Tibial artery (tissue), 4 donors: ENCODE measurements at places on chromosomes 11 and 22.

DNA sequence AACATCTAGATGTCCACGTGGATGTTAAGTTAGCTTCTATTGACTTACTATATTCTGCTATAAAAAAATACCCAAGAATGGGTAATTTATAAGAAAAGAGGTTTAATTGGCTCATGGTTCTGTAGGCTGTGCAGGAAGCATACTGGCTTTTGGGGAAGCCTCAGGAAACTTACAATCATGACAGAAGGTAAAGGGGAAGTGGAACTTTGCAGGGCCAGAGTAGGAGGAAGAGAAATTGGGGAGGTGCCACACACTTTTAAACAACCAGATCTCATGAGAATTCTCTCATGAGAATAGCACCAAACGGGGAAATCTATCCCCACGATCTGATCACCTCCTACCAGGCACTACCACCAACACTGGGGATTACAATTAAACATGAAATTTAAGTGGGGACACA is 689.3 kb downstream of the METTL15 start:
- DNase-seq: no peak

DNA sequence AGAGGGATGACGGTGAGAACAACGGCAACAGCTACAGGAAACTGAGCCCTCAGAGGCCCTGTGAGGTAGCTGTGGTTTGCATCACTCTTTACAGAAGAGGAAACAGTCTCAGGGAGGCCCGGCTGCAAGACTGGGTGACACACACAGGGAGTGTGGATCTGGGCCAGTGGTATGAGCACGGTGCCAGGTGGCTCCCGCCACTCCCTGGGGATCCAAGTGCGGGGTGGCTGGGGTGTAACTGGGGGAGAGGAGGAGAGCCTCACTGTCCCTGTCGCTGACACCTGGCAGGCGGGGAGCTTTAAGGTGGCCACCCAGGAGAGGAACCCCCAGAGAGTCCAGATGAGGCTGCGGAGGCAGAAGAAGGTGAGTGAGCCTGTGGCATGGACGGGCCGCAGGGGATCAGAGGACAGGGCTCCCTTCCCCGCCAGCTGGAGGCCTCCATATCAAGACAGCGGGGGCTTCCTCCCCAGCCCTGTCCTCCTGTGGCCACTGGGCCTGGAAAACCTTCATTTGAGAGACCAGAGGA is 5.6 kb downstream of the RGL4 start:
- DNase-seq: no peak

GRCh38 chr11:45546366-45546765 is 119.1 kb downstream of the CHST1 start:
- no peak for DNase-seq

DNA sequence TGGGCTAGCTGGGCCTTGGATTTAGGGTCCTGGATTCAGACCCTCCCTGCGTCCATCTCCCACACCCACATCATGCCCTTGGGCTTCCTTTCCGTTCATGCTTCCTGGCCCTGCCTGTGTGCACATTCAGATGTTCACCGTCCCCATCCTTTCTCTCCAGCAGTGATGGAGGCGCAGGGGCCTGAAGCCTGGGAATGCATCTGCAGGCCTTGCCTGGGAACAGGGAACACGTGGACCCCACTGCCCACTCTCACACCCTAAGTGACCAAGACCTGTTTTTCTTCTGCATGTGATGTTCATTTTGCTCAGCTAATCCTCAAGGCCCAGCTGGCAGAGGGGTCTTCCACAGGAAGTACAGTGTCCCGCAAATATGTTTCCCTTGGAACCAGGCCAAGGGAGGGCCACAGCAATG is 91.6 kb upstream of the PARVA start:
- no peak for DNase-seq

GRCh38 chr11:128424851-128425285 is 162.5 kb downstream of the ETS1 start:
- DNase-seq: peak; percentile 71

DNA sequence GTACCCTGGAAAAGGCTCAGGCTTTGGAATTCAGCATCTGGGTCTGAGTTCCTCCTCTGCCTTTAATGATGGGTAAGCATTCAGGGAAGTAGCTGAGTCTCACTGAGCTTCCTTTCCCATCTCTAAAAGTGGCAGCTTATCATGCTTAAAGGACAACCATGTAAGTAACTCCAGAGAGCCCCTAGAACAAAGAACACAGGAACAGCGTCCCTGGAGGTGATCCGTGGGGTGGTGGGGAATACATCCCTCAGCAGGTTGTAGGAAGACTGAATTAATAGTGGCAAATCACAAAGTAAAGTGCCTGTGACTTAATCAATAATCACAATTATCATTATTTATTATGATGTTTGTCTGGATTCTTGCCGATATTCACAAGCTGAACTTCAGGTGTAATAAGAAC is 114.7 kb upstream of the ISX start:
- DNase-seq: no peak

GRCh38 chr11:130431331-130431773 is 2.9 kb upstream of the ADAMTS8 start:
- DNase-seq: peak; percentile 83

- no peak for DNase-seq
These were observed 405 bp downstream of the SFI1 start for GRCh38 chr22:31496735-31497146.

- no peak for DNase-seq
These were observed 28.9 kb downstream of the CLMP start for GRCh38 chr11:123166071-123166559.

DNA sequence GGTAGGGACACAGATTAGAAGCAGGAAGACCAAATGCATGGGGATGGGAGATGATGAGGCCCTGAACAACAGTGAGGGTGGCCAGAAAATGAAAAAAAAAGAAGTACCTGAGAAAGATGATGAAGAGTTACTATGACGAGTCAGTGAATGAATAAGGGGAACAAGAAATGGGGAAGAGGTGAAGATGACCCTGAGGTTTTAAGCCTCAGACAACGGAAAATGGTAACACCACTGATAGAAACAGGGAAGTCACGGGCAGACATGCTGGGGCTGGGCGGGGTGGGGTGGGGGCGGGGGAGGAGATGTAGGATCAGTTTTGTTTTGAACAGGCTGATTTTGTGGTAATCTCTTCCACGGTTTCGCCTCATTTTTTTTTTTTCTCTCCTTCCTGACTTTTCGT is 205.1 kb upstream of the CADM1 start:
- no peak for DNase-seq

DNA sequence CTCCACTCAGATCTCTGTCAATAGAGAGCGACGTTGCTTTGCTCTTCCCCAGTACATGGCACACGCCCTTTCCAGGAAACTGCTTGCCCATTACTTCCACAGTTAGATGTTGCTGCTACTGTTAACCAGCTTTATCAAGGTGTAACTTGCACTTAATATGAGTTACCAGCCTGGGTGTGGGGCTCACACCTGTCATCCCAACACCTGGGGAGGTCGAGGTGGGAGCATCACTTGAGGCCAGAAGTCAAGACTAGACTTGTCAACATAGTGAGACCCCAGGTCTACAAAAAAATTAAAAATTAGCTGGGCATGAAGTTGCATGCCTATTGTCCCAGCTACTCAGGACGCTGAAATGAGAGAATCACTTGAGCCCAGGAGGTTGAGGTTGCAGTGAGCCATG is 177.1 kb upstream of the B3GAT1 start:
- no peak for DNase-seq

GRCh38 chr11:19832086-19832750 is 119.6 kb downstream of the NAV2 start:
- no peak for DNase-seq

- DNase-seq: no peak
These were observed 7.0 kb downstream of the RELA start for GRCh38 chr11:65655570-65656332.

- DNase-seq: no peak
These were observed 627 bp downstream of the GTF2H1 start for GRCh38 chr11:18322818-18323570.

GRCh38 chr22:27798511-27799014 is 3.0 kb downstream of the MN1 start:
- DNase-seq: no peak

GRCh38 chr11:43546561-43547429 is 133.7 kb upstream of the HSD17B12 start:
- DNase-seq: no peak

GRCh38 chr11:57288771-57289579 is 35.8 kb downstream of the TNKS1BP1 start:
- no peak for DNase-seq

- DNase-seq: peak; percentile 78
These were observed 45.0 kb downstream of the OR4D9 start for GRCh38 chr11:59556115-59556916.

DNA sequence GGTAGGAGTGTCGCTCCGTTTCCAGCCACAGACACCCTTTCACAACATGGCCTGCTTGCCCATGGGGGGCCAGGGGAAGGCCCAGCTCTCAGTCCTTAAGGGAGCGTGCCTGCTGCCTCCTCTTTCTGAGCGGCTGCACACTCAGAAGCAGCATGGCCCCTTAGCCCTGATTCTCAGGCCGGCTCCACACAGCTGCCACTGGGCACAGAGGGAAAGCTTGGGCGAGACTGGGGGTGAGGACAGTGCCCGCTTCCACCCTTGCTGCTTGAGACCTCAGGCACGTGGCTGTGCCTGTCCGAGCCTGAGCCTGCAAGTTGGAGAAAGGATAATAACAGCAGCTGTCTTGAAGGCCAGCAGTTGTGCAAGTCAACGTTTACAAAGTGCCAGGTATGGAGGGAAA is 416.3 kb downstream of the SHANK2 start:
- DNase-seq: no peak

- peak; percentile 64 for DNase-seq
These were observed 22.0 kb upstream of the TLCD5 start for GRCh38 chr11:120303004-120303637.

- no peak for DNase-seq
These were observed 53.3 kb downstream of the NCAM1 start for GRCh38 chr11:113014262-113015097.

GRCh38 chr11:121421149-121421901 is 30.8 kb upstream of the SORL1 start:
- DNase-seq: no peak

- no peak for DNase-seq
These were observed 9.4 kb upstream of the SF1 start for GRCh38 chr11:64787526-64788320.

DNA sequence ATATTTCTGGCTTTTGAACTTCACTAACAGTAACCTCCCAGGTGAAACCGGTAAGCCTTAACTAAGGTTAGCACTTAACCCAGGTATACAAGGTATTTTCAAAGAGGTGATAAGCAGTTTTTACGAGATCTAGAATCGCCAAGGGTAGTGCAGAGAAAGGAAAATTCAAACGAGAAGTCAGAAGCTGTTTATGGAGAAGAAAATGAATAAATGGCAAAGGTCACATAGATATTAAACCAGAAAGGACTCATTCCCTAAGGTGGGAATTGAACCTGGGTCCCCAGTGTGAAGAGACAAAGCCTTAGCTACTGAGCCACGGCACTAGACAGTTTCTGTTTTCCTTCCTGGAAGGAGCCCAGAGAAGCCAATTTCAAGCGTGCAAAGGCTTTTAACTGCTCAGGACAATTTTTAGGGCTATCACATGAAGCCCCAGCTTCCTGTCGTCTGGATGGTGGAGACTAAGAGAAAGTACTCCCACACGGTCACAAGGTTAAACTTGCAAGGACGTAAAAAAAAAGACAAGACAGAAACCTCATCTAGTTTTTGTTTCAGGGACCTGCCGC is 5.7 kb upstream of the C1QTNF6 start:
- DNase-seq: peak; percentile 12

GRCh38 chr22:31173386-31174145 is 13.6 kb downstream of the RNF185 start:
- no peak for DNase-seq

DNA sequence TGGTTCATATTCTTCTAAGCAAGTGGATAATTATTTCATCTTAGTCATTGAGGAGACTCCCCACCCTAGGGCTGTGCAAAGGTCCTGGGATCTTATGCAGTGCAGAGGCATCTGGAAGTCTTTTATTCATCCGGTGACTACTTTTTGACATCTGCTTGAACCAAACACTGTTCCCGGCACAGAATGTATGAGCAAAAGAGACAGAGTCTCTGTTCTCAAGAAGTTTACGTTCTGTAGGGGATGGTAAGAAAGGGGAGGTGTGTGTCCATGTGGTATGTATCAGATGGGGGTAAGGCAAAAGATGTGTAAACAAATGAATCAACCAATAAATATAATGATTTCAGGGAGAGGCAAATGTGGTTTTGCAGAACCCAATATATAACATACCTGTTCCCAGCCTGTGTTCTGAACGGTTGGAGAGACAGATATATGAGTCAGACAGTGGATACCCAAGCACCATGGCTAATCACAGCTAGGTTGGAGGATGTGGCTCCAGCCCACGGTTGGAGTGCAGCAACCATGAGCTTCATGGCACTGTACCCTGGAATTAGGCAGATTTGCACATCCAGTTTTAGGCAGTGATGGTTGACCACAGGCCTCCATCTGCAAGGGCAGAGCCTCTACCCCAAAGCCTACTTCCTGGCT is 75.1 kb upstream of the CADM1 start:
- DNase-seq: no peak

DNA sequence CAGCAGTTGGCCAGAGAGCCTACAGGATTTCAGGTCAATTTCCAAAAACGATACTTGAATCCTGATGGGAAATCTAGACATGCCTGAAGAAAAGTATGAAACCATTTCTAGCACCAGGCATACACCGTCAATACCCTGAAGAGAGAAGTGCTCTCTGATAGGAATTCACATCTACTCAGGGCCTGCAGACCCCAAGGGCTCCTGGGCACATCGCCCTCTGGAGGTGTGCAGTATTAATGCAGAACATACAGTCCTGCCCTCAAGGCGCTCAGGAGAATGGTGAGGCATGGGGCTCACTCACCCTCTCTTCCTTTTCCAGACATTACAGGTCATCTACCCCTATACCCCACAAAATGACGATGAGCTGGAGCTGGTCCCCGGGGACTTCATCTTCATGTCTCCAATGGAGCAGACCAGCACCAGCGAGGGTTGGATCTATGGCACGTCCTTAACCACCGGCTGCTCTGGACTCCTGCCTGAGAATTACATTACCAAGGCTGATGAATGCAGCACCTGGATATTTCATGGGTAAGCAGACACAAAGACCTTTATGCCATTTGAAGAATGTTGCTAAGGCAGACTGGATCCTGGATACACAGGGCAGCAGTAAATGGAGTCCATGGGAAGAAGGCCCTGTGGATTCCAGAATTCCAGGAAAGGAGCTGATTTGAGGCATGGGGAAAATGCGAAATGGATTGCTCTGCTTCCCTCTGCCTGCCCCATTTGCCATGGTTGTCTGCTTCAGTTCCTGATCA is 49.3 kb upstream of the CRTAM start:
- no peak for DNase-seq

GRCh38 chr22:35452351-35452781 is 52.4 kb downstream of the MCM5 start:
- DNase-seq: no peak

GRCh38 chr11:42049650-42050049 is 590.2 kb upstream of the LRRC4C start:
- DNase-seq: no peak
